AG08395 (cell line): ENCODE measurements at places on chromosomes 1 and 21.
A peak's percentile ranks its signal among the peaks of the same experiment; 100 is the strongest.

DNA sequence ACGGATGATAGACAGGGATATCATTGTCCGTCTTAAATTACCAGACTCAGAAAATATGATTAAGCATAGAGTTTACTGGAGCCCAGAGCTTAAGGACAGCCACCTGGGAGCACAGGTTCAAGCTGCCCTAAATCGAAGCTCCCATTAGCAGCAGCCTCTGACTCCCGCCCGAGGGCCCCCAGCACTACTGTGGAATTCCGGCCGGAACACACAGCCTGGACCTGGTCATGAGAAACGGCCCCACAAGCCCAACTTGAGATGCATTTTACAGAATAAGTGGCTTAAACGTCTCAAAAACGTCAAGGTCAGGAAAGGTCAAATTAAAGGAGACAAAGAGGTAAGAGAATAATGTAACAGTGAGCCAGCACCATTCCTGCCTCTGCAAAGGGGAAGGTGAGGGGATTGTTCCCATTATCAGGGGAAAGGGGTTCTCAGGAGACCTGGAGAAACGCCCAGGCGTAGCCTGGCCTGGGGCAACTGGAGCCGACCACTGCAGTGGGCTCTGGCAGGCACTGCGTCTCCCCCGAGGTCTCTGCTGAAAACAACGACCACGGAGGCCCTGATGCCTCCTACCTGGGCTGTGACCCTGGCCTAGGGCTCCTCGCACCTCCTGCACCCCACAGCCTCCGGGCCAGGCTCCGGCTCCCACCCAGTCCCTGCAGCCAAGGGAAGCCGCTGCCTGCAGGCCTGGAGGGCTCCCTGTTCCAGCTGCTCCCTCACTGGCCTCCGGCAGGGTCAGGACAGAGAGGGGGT, 11.5 kb upstream of the COL6A1 start:
- DNase-seq: no peak

DNA sequence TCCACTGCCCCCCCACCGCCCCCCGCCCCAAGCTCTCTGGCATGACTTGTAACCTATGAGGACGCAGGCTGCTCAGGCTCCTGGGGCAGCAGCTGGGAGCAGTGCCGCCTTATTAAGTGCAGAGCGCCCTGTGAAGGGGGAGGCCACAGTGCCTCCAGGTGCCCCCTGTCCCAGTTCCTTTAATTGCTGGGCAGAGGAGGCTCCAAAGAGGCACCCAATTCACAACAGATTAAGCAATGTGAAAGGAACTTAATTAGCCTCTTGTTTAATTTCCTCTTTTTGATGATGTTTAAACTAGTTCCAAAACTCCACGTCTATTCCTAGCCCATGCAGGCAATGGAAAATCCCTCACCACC, 3.0 kb downstream of the RXFP4 start:
- DNase-seq: no peak

DNA sequence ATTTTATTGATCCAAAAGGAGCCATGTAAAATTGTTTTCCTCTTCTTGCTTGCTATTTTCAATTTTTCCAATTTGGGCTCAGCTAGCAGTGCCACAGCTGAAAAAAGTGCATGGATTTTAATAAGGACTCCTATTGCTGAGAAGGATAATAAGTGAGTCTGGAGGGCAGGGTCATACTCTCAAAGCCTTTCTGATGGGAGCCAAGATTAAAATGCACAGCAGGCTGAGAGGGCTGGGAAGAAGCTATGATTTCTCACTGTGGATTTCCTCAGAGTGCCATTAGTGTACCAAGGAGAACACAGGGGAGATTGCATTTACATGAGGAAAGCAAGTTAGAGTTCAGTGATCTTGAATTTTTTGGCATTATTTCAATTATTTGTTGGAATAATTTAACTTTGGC, 261.3 kb downstream of the ST6GALNAC3 start:
- no peak for DNase-seq

GRCh38 chr1:23556635-23557470, 2.4 kb downstream of the ID3 start:
- DNase-seq: no peak

GRCh38 chr1:224874775-224875174, 54.7 kb upstream of the DNAH14 start:
- no peak for DNase-seq

DNA sequence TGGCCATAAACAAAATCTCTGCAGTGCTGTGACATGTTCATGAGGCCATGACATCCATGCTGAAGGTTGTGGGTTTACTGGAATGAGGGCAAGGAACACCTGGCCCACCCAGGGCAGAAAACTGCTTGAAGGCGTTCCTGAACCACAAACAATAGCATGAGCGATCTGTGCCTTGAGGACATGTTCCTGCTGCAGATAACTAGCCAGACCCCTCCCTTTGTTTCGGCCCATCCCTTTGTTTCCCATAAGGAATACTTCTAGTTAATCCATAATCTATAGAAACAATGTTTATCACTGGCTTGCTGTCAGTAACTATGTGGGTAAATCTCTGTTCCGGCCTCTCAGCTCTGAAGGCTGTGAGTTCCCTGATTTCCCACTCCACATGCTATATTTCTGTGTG, 28.9 kb upstream of the ABCD3 start:
- no peak for DNase-seq

GRCh38 chr1:211591980-211592493, 13.1 kb upstream of the SLC30A1 start:
- peak; percentile 84 for DNase-seq

GRCh38 chr1:184785529-184785928, 30.9 kb upstream of the EDEM3 start:
- DNase-seq: no peak

- no peak for DNase-seq
Measured at GRCh38 chr1:181789395-181789794, 272.1 kb downstream of the ZNF648 start.

DNA sequence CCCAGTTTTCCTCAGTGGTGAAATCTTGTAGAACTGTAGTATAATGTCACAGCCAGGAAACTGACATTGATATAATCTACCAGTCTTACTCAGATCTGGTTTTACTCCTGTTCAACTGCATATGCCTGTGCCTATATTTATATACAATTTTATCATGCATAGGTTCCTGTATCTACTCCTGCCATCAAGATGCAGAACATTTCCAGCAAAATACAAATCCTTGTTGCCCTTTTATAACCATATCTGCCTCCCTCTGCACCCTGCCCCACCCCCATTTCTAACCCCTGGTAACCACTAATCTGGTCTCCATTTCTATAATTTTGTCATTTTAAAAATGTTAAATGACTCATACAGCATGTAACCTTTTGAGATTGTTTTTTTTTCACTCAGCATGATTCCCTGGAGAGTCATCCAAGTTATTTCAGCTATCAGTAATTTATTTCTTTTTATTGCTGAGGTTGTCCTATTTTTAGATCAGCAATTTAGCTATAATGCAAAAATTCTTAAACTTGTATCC, 8.1 kb downstream of the UTP25 start:
- DNase-seq: no peak

GRCh38 chr1:203612932-203613682, 13.5 kb upstream of the ATP2B4 start:
- no peak for DNase-seq

DNA sequence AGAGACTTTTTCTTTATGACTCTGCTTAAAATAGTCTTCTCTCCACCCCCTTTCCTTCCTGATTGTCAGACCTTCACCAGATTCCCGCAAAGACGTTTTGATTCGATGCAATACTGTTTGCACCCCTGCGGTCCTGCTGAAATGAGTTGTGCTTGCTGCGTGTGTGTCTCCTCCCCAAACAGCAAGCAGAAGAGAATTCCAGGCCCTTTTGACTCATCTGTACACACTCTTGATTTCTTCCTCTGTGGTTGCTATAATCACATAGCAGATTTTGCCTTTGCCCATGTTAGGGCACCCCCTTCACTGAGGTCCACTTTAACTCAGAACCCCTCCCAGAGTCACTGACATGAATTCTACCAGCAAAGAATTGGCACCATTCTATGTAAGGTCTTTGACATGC, 136.5 kb downstream of the ZZZ3 start:
- peak; percentile 76 for DNase-seq

DNA sequence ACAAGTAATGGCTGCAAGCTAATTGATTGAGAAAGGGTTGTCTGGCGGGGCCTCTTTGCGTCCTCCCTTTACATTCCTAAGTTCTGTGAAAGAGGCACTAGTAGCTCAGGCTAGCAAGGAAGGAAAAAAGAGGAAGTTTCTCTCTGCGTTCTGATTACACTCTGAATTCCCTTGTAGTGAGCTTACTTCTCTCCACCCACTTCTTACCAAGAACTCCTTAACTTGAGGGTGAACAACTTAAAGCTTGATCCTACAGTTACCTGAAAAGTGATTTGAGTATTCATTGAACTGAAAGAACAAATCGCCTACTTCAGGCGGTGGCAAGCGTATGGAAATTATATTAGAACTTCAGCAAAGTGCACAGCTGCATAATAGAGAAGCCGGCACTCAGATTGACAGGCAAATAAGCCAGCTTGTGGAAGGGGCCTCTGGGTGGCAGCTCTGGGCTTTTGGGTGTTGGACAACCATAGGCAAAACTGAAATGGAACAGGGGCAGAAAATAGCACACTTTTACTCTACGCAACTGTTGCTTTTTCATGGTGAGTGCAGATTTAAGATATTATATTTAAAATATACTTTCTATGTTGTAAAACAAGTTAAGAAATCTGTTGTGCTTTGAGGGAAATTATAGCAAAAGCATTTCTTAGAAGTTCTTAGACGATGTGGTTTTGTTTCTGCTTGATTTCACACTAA, 464.5 kb downstream of the USP25 start:
- peak; percentile 60 for DNase-seq

- no peak for DNase-seq
Measured at GRCh38 chr1:246897302-246897701, 34.4 kb downstream of the AHCTF1 start.

GRCh38 chr1:78437941-78438340, 52.8 kb upstream of the PTGFR start:
- DNase-seq: no peak

DNA sequence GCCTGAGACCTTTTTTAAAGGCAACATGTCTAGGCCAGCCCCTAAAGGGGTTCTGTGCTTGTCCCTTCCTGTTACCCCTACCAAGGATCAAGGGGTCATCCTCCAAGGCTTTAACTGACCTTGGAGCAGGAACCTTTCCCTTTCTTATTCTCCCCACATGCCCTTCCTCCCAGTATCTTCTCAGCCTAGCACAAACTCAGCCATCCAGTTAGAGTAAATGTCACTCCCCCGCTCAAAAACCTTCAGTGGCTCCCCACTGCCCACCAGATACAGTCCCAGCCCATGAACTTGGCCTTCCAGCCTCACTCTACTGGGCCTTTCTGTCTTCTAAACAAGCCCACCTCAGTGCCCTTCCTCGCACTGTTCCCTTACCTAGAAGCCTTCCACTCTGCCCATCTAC, 8.8 kb downstream of the C1QB start:
- no peak for DNase-seq

DNA sequence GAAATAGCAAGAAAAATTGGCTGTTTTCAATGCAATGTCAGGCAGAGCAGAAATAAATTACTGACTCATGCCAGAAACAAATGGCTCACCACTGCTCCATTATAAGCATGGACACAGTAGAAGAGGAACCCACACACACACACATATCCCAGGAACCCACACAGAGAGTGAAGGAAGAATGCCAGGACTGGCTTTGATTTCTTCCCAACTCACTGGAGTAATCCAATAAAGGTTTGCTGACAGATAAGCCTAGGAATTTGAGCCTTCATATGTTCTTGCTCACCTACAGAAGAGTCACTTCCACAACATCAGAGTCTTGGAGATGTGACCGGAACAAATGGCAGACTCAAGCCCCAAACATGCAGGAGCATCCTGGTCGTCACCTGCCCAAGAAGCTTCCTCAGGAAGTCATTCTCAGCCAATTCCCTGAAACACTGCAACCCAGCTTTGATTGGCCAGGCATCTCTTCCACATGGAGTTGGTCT, 2.2 kb downstream of the SH3BP5L start:
- peak; percentile 88 for DNase-seq

DNA sequence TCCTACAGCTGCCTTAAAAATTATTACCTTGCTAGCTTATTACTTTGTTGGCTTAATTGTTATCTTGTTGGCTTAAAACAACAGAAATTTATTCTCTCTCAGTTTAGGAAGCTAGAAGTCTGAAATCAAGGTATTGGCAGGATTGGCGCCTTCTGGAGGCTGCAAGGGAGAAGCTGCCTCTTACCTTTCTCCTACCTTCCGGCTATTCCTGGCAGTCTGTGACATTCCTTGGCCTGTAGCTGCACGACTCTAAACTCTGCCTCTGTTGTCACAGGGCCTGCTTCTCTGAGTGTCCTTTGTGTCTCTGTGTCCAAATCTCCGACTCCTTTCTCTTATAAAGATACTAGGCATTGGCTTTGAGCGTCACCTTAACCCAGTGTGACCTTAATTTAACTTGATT, 579.9 kb upstream of the B3GALT2 start:
- DNase-seq: no peak

DNA sequence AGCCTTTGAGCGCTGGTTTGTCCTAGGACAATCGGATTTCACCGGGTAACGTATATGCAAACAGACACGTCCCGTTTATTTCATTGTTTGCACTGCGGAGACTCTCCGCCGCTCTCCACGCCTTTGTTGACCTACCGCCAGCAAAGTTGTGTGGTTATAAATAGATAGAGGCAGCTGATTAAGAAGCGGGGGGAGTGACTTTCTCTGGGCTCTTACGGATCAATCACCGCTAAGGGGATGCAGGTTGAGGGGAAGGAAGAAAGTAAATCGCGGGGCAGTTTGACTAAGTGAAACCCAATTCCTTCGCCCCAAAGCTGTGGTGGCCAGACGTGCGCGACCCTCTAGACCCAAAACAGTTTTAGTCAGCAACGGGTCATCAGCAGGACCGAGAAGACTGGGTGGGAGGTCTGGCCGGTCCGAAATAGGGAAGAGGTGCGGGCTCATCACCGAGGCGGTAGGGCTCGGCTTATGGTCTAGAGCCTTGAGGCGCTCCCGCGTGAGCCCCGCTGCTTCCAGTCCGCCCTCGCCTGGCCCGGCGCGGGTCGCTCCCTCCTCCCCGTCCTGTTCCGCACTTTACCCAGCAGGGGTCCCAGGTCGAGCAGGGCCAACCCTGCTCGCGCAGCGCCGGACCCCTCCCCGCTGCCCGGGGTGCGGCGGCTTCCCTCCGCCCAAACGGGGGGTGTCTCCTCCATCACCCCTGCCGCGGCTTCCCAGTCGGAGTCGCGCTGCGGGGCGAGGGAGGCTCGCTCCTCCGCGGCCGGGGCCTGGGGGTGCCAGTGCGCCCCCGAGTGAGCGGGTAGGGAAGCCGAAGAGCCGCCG, 120.8 kb upstream of the RRP15 start:
- peak; percentile 7 for DNase-seq

DNA sequence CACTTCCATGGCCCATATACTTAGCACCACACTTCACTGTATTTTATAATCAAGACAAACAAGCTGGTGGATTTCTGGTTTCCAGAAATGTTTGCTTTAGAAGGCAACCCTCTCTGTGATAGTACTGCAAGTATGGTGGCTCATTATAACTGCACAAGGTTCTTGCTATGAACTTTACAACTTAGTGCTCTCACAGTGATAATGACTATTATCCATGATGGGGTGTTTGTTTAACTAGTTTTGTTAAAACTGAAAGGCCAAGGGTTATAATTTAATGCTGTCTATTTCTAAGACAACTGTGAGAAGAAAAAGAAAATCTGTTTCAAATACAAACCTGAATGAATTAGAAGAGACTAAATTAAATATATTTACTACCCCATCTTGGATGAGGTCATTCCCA, 903.2 kb downstream of the ADGRL2 start:
- no peak for DNase-seq
